ENCODE measurements at places on chromosomes 7 and 10.

- DNase-seq = no peak
Measured at GRCh38 chr7:66696774-66697191, 43.8 kb upstream of the RABGEF1 start.

DNA sequence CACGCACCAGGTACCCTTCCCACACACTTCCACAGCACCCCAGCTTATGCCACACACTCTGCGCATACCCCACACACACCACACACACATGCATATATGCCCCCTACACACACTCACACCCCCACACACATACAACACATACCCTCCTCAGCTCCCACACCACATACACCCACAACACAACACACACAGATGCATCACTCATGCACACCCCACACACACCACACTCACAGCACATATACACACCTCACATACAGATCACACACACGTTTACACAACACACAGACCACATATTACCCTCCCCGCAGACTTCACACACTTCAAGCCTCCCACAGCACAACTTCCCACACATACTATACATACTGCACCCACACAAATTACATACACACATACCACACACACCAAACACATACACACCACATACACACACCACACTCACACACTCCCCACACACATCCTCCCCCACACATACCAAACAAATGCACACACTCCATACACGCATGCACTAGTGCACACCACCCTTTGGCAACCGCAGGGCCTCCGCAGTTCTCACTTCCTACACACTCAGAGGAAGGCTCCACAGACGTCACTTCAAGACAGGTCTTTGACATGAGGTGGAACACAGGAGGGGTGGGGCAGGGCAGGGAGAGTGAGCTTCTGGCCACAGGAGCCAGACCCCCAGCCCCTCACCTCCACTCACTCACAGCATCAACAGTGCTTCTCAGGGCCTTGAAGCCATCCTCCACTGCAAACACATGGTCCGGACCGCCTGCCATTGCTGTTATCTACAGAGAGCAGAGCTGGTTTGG is 18.5 kb upstream of the ANTXRL start:
- no peak for DNase-seq

GRCh38 chr7:107480932-107481331 is 11.1 kb downstream of the GPR22 start:
- no peak for DNase-seq

GRCh38 chr7:16586081-16586874 is 59.3 kb downstream of the ANKMY2 start:
- DNase-seq = no peak

- DNase-seq = no peak
Measured at GRCh38 chr7:134813663-134814396, 34.4 kb downstream of the CALD1 start.

- peak; percentile 74 for DNase-seq
Measured at GRCh38 chr10:113385021-113385999, 167.5 kb upstream of the HABP2 start.

GRCh38 chr10:132099389-132100090 is 33.8 kb downstream of the JAKMIP3 start:
- no peak for DNase-seq

DNA sequence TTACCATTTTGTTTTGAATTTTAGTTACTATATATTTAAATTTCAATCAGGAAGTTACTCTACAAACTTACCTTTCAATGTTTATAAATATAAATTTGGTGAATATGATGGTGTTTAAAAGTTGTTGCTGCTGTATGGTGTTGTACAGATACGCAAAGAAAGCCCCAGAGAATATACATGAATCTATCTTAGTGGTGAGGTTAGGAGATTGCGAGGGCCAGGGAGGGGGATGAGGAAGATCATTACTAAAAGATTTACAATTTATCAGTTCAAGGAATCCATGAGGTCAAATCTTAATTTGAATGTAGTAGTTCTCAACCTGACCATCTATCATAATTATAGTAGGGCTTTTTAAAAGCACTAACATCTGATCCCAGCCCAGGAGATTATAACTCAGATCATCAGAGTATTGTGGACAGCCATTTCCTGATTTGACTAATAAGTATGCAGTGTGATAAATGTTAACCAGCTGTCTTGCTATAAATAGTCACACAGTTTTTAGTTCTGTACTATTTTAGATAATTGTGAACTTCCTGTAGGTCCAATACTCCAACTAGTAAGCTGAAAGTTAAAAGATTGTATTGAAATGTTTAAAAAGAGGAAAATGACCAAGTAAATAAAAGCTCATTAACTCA is 23.6 kb downstream of the FAM3C start:
- peak; percentile 25 for DNase-seq

- DNase-seq = no peak
Measured at GRCh38 chr10:112299456-112299855, 16.3 kb downstream of the TECTB start.

- DNase-seq = no peak
Measured at GRCh38 chr7:3274131-3274530, 26.9 kb upstream of the SDK1 start.

DNA sequence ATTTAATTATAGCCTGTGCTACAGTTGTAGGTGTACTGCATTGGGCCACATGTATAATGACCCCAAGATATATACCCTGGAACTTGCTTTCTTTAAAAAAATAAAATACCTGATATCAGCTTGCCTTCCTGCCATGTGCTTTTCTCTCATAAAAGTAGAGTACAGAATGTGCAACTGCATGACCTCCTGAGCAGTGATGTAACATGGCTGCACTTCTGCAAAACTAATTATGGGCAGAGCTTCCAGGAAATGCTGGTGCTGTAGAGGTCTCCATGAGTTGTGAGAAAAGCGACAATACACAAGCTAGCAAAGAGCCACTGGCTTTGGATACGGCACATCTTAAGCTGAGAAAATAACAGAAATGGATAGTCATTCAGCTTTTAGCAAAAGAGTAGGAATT is 6.5 kb upstream of the ERLIN1 start:
- DNase-seq = no peak

GRCh38 chr7:98733036-98733435 is 116.0 kb downstream of the NPTX2 start:
- peak; percentile 13 for DNase-seq

- no peak for DNase-seq
Measured at GRCh38 chr7:77222065-77222464, 22.4 kb upstream of the FGL2 start.

- no peak for DNase-seq
Measured at GRCh38 chr7:127361736-127362135, 30.8 kb downstream of the ZNF800 start.

GRCh38 chr7:20107582-20107981 is 109.6 kb downstream of the MACC1 start:
- no peak for DNase-seq

DNA sequence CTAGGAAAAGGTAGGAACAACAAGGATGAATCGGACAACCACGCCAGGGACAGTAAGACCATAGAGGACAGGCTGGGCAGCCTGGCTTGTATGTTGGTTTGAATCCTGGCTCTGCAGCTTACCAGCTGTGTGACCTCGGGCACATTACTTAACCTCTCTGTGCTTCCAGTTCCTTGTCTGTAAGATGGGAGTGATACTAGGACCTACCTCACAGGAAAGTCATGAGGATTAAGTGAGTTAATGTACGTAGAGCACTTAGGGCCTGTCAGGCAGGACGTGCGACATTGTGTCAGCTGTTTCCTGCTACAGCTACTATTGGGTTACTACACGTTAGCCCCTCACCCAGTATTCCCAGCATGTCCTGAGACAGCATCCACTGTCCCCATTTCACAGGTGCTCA is 32.1 kb downstream of the PLAC9 start:
- no peak for DNase-seq

GRCh38 chr10:36780158-36780557 is 345.2 kb upstream of the ANKRD30A start:
- no peak for DNase-seq

DNA sequence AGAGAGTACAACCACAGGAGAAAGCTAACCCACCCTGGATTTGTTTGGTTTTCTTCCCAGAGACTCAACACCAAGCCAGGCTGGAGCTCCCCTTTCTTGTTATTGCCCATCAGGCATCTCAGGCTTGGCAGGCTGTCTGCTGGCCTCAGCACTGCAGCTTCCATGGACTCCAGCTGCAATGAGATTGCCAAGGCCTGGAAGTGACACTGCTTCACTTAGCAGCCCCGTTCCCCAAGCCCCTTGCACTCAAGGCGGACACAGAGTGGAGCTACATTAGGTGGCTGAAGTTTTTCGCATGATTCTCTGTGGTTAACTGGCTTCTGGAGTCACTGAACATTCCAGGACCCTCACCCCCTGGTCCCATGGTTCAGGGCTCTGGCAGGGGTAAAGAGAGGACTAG is 163.1 kb upstream of the GDF10 start:
- DNase-seq = no peak

- peak; percentile 83 for DNase-seq
Measured at GRCh38 chr7:76054123-76055120, 6.5 kb downstream of the MDH2 start.

DNA sequence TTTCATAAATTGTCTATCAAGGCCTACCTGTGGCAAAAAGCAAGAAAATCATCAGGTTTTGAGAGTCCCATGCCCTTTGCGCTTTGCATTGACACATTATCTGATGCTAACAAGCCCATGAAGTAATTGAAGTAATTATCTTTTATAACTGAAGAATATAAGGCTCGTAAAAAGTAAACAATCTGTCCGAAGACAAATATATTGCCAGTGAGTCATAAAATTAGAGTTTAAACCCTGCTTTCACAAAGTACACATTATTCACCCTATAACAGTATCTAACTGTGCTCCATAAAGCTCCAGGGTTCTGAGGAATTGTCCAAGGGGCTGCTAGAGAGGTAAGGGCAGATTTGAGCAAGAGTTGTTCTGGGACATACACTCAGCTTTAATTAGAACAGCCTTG is 102.3 kb upstream of the PPP1R3A start:
- DNase-seq = peak; percentile 28

All from NCI-H146 (cell line).